ENCODE measurements at places on chromosomes 2 and 18. TPM values are rescaled to one million over a fixed set of nuclear protein-coding genes. Genes with fewer than 3 reads are reported as not detected.

- H3K4me1 ChIP-seq = no peaks in the 10 kb centered on the region
- no peak overlapping the region for H3K4me3 ChIP-seq
- H3K36me3 ChIP-seq = no peaks in the 10 kb centered on the region
- no peak overlapping the region for H3K27ac ChIP-seq
- no peaks in the 10 kb centered on the region for H3K27me3 ChIP-seq
- no peak for DNase-seq
These were observed 519.9 kb downstream of the KCNJ3 start for GRCh38 chr2:155218292-155218924.

DNA sequence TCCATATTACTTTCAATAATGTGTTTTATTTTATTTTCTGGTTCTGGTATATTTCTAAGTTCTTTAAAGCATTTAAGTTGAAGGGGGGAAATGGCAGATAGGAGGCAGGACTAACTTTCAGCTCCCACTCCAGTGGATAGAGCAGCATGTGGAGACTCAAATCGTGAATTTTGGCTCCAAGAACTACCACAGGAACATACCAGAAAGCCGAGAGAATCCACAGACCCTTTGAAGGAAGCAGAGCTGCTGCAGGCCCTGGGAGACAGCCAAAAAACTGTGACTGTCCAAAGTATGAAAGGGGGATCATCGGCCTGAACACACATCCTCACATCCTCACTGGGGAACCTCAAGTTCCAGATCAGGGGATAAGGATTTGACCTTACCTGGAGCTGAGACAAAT is 207.6 kb upstream of the VWC2L start:
- DNase-seq = no peak
- no peak overlapping the region for H3K4me3 ChIP-seq
- no peak overlapping the region for H3K27ac ChIP-seq
- H3K27me3 ChIP-seq = no peaks in the 10 kb centered on the region
- no peaks in the 10 kb centered on the region for H3K4me1 ChIP-seq

GRCh38 chr2:169585673-169586072 is 1.5 kb downstream of the PPIG start:
- peak overlapping the region; percentile 86 for H3K4me3 ChIP-seq
- H3K36me3 ChIP-seq = no peaks in the 10 kb centered on the region
- DNase-seq = no peak

GRCh38 chr2:56099963-56100362 is 83.8 kb upstream of the CCDC85A start:
- no peak overlapping the region for H3K27ac ChIP-seq
- H3K4me1 ChIP-seq = no peaks in the 10 kb centered on the region
- no peak for DNase-seq
- no peaks in the 10 kb centered on the region for H3K27me3 ChIP-seq
- H3K36me3 ChIP-seq = no peaks in the 10 kb centered on the region

DNA sequence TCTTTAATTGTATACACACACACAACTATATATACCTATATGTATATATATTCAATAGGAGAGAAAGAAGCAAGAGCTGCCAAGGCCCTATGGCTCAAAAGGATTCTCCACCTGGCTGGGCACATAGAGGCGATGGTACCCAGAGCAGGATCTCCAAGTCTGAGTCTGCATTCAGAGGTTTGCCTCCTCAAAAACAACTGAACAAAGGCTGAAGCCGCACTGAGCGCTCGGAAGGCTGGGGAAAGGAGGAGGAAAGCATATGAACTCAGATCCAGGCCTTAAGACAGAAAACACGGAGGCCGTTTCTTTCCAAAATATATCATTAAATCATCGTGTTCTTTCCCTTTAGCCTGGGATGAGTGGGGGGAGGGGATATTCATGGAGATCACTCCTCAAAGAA is 3.6 kb downstream of the HOXD12 start:
- no peak overlapping the region for H3K27ac ChIP-seq
- H3K36me3 ChIP-seq = no peaks in the 10 kb centered on the region
- no peak for DNase-seq
- H3K27me3 ChIP-seq = peaks cover 92% of the 10 kb centered on the region
- H3K4me1 ChIP-seq = no peaks in the 10 kb centered on the region
- no peak overlapping the region for H3K4me3 ChIP-seq

- H3K4me3 ChIP-seq = no peak overlapping the region
- H3K27me3 ChIP-seq = peaks cover 56% of the 10 kb centered on the region
- H3K36me3 ChIP-seq = no peaks in the 10 kb centered on the region
- no peak for DNase-seq
- H3K27ac ChIP-seq = no peak overlapping the region
These were observed 3.2 kb downstream of the HOXD9 start for GRCh38 chr2:176125772-176126054.

GRCh38 chr2:200944467-200945394 is 18.7 kb downstream of the ORC2 start:
- H3K27ac ChIP-seq = peak overlapping the region; percentile 87
- DNase-seq = peak; percentile 64
- no peak overlapping the region for H3K4me3 ChIP-seq
- peaks cover 7% of the 10 kb centered on the region for H3K36me3 ChIP-seq

DNA sequence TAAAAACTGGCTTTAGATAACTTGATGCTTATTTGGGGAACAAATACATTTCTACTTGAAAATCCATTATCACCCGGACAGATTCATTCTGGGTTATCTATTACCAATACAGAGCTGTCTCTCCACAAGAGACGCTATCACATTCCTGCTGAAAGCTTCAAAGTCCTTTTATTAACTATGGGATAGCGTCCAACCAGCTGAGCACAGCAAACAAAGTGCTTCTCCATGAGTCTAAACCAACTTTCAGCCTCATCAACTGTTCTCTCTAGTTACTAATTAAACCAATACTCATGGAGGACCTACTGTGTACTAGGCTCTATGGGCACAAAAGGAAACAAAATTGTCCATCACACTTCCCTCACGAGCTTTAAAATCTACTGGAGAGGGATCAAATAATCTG is 132.8 kb downstream of the L3MBTL4 start:
- peak; percentile 87 for DNase-seq
- no peaks in the 10 kb centered on the region for H3K36me3 ChIP-seq
- H3K4me1 ChIP-seq = peaks cover 12% of the 10 kb centered on the region

- H3K27me3 ChIP-seq = no peaks in the 10 kb centered on the region
- no peaks in the 10 kb centered on the region for H3K4me1 ChIP-seq
- H3K27ac ChIP-seq = no peak overlapping the region
These were observed 90.1 kb downstream of the TWIST2 start for GRCh38 chr2:238938003-238938400.

DNA sequence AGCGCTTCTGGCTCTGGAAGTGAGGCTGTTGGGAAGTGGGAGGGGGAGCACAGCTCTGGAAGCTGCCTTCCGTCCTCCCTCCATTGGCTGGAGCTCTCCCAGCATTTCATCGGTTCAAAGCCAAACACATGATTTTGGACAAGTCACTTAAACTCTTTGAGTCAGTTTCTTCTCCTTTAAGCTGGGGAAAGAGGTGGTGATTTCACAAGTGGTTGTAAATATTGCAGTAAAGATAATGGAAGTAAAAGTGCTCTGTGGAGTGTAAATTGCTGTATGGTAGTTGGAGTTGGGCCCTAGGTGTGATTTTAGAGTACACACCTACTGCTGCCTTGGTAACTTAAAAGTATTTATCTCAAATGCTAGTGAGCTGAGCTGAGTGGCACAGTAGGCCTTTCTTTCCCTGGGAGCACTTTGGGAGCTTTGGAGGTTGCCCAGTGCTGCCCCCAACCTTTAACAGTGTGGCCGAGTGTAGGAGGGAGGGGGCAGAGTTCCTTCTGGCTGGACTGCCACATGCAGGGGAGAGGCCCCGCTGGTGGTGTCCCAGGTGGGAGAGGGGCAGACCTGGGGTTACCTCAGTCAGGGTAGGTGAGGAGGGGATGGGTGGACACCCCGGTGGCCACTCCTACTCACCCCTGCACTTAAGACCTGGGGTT is 54.7 kb downstream of the ASAP2 start:
- peak; percentile 72 for DNase-seq
- no peaks in the 10 kb centered on the region for H3K27me3 ChIP-seq
- H3K36me3 ChIP-seq = no peaks in the 10 kb centered on the region
- peak overlapping the region; percentile 12 for H3K27ac ChIP-seq
- H3K4me3 ChIP-seq = no peak overlapping the region

- H3K27ac ChIP-seq = no peak overlapping the region
- H3K27me3 ChIP-seq = peaks cover 96% of the 10 kb centered on the region
- no peak overlapping the region for H3K4me3 ChIP-seq
- peaks cover 6% of the 10 kb centered on the region for H3K36me3 ChIP-seq
These were observed 1.3 kb upstream of the HOXD4 start for GRCh38 chr2:176149939-176150583.

GRCh38 chr2:3257166-3257565 is 120.5 kb downstream of the EIPR1 start:
- H3K36me3 ChIP-seq = peaks cover 2% of the 10 kb centered on the region
- H3K27ac ChIP-seq = no peak overlapping the region
- no peak overlapping the region for H3K4me3 ChIP-seq
- H3K4me1 ChIP-seq = peaks cover 2% of the 10 kb centered on the region
- H3K27me3 ChIP-seq = no peaks in the 10 kb centered on the region

GRCh38 chr2:176338395-176338794 is 69.2 kb downstream of the MTX2 start:
- no peaks in the 10 kb centered on the region for H3K4me1 ChIP-seq
- no peak for DNase-seq
- H3K27me3 ChIP-seq = no peaks in the 10 kb centered on the region
- no peak overlapping the region for H3K27ac ChIP-seq
- H3K4me3 ChIP-seq = no peak overlapping the region
- H3K36me3 ChIP-seq = peaks cover 2% of the 10 kb centered on the region

- no peak overlapping the region for H3K4me3 ChIP-seq
- peaks cover 6% of the 10 kb centered on the region for H3K4me1 ChIP-seq
- H3K36me3 ChIP-seq = no peaks in the 10 kb centered on the region
- DNase-seq = no peak
- H3K27ac ChIP-seq = no peak overlapping the region
- H3K27me3 ChIP-seq = no peaks in the 10 kb centered on the region
These were observed 75.8 kb upstream of the ZEB2 start for GRCh38 chr2:144595686-144596072.

DNA sequence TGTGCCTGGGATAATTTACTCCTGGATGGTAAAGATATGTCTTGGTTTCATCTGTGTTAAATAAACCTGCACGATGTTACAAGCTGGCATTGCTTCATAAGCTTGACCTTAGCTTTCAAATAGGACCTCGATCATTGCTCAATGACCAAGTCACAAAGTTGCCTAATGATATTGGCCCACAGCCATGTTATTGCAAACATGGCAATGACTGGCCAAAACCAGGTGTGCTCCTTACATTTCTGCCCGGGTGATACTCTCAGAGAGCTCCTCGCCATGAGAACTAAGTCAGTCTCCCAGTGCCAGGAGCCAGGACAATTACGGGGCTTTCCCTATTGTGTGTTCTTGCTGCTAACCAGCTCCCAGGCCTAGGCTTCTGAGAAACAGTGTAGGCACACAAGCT is 72.5 kb upstream of the CYP1B1 start:
- H3K27ac ChIP-seq = no peak overlapping the region
- no peak overlapping the region for H3K4me3 ChIP-seq
- H3K4me1 ChIP-seq = no peaks in the 10 kb centered on the region
- peak; percentile 66 for DNase-seq

DNA sequence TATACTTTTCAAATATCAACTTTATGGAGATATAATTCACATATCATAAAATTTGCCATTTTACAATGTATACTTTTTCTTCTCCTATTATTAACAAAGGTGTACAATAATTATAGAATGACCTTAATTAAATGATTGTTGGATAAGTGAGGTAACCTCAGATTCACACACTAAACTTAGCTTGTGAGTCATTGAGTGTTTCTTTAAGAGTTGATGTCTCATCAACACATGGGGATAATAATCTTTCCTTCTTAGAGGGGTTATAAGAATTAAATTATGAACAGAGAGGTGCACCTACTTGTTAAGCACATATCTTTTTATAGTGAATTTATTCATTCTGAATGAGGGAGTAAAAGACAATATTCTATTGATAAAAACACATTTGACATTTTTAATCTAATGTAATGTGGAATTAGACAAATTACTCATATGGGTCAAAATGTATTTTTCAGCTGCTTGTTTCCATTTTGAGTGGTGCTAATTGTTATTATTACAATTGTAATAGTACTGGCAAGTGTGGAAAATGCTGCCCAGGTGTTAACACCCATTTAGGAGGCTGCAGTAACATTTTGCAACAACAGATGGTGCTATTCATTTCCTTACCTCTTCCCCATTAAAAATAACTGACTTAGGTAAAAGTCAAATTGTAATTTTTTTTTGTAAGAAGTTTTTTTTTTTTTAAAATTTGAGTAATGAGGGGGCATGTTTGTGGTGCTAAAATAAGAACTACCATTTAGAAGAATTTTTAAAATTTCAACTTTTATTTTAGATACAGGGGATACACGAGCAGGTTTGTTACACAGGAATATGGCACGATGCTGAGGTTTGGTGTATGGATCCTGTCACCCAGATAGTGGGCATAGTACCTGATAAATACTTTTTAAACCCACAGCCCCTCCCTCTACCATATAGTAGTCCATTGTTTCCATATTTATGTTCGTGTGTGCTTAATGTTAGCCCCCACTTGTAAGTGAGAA is 32.1 kb upstream of the DYNAP start:
- no peaks in the 10 kb centered on the region for H3K36me3 ChIP-seq
- no peaks in the 10 kb centered on the region for H3K4me1 ChIP-seq
- no peaks in the 10 kb centered on the region for H3K27me3 ChIP-seq
- no peak overlapping the region for H3K4me3 ChIP-seq

GRCh38 chr2:237319887-237320286 is 94.1 kb downstream of the COL6A3 start:
- H3K4me3 ChIP-seq = no peak overlapping the region
- H3K4me1 ChIP-seq = no peaks in the 10 kb centered on the region
- no peak overlapping the region for H3K27ac ChIP-seq
- no peak for DNase-seq

DNA sequence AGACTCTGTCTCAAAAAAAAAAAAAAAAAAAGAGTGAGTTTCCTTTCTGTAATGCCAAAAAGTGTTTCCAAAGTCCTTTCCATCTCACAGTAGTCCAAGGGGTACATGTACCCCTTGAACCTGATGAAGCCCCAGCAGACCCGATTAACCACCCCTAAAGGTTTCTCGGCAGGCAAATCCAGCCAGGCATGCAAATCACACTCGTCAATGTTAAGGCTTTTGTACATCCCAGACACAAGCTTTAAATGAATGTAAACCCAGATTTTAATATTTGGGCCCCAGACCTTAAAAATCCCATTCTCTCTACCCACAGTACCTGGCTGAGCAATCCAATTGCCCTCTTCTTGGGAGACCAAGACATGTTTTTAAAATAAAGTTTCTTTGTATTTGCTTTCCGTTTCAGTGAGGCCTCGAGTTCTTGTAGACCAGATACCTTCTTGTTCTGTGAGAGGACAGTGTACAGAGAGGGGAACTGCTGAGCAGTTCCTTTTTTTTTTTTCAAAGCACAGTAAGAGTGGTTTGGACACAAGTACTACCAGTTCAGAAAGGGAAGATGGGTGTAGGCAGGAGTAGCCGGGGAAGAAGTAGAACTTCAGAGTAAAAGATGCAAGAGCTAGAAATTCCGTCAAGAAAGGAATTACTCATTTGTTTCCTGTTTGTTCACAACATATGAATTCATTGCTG is at the start of gene NLRC4:
NLRC4 (minus strand) TSS at position 465 of the 684 bp plus-strand sequence. CDS start 8,111 bp downstream, outside the sequence.
- DNase-seq = no peak
- H3K27me3 ChIP-seq = no peaks in the 10 kb centered on the region
- H3K4me3 ChIP-seq = no peak within 1 kb of the TSS
- peak within 1 kb of the TSS; percentile 40 for H3K27ac ChIP-seq
- H3K4me1 ChIP-seq = no peaks in the 10 kb centered on the region

Gene EFR3B
- not detected for polyA plus RNA-seq

Gene SERPINB2
- 0.81 TPM for polyA plus RNA-seq

Gene CCDC68
- 40.2 TPM for polyA plus RNA-seq

Gene KRTCAP3
- polyA plus RNA-seq = 59.4 TPM

Gene PRSS56
- polyA plus RNA-seq = not detected

Gene FBXO48
- polyA plus RNA-seq = 1.1 TPM

Gene DLX1
- polyA plus RNA-seq = 1.3 TPM

Gene LRP1B
- polyA plus RNA-seq = 0.07 TPM

Gene EFHD1
- polyA plus RNA-seq = 1.8 TPM

Gene FER1L5
- polyA plus RNA-seq = 1.2 TPM
